ENCODE measurements at places on chromosomes 2 and 18.
A peak's percentile ranks its signal among the peaks of the same experiment; 100 is the strongest.

DNA sequence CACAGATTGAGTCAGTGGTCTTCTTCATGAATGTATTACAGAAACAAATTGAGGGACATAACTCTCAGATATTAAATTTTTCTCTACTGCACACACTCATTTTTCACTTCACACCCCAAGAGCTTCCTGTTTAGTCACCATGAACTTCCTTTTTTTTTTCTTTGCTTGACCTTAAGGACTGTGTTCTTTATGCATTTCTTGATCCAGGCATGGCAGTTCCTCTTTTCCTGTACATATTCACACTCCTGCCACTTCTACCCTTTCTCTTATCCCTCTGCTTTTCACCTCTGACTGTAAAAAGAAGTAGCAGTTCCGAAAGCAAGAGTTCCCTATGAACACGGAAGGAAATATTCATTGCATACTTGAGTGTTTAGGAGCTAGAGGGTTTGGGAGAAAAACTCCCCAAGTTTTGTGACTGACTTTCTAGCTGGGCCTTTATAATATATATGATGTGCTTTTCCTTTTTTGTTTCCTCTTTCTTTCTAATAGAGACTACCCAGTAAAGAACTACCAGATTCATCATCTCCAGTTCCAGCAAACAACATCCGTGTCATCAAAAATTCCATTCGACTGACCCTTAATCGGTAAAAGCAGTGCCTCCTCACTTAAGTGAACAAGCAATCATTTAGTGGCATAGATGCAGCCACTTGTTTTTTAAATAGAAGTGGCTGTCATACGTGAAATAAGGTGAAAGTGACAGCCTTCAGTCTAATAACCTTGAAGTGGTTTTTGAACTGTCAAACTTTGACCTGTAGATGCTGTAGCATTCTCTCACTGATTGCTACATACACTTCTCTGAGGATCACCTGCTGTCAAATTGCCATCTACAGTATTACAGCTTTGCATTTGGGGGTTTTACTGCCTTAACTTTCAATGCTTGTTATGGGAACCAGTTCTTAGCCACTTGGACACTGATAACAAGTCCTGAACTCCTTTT is 40.8 kb downstream of the PAPOLG start:
- no peak for DNase-seq

GRCh38 chr2:128372621-128373341 is 54.1 kb upstream of the HS6ST1 start:
- DNase-seq = no peak

- DNase-seq = peak; percentile 94
Observed at GRCh38 chr2:230905448-230906421, 19.3 kb downstream of the GPR55 start.

DNA sequence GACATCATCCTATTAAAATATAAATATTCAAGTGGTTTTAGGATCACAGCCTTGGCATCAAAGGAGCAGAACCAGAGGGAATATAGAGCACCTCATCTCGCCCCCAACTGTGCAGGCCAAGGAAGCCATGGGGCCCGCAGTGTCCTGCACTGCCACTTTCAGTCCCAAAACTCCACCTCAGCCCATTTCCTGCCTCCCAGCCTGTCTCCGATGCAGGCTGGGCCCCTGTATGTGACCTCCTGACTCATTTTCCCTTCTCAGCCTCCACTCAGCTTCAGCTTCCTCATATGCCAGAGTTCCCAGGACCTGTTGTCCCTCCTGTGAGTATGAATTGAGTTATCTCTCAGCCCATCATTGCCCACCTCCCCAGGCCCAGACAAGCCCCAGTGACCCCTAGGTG is 72.9 kb upstream of the GLI2 start:
- no peak for DNase-seq

GRCh38 chr2:161044921-161045320 is 115.3 kb upstream of the TANK start:
- no peak for DNase-seq

- no peak for DNase-seq
Observed at GRCh38 chr2:64298161-64298560, 153.9 kb upstream of the PELI1 start.

GRCh38 chr2:212994976-212995375 is 156.4 kb downstream of the IKZF2 start:
- no peak for DNase-seq

DNA sequence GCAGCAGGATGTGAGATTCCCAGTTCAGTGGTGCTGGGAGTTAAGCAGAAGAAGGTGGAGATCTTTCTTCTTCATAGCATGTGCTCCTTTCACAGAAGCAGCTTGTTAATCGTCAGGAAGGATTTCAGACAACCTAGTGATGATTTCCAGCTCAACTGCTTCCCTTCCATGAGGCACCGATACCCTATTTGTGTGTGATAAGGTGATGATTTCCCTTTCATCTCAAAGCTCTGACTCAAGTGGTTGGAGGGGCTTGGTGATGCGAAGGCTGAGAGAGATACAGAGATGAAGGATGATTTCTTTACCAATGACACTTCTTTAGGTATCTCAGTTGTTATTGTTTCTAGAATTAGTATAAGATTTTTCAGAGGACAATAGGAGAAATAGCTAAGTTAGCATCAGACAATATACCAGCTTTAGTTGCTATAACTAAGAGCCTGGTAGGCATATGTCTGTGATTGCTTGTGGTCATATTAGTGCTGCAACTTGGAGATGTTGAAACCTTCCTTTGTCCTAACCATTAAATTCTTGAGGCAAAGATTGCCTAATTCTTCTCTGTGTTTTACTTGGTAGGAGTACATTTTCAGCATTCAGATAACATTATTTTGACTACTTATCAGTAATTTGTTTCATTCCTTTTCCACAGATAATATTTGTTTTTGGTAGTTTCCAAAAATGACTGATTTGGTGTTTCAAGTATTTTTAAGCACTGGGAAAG is 111.3 kb downstream of the PLCL1 start:
- no peak for DNase-seq

DNA sequence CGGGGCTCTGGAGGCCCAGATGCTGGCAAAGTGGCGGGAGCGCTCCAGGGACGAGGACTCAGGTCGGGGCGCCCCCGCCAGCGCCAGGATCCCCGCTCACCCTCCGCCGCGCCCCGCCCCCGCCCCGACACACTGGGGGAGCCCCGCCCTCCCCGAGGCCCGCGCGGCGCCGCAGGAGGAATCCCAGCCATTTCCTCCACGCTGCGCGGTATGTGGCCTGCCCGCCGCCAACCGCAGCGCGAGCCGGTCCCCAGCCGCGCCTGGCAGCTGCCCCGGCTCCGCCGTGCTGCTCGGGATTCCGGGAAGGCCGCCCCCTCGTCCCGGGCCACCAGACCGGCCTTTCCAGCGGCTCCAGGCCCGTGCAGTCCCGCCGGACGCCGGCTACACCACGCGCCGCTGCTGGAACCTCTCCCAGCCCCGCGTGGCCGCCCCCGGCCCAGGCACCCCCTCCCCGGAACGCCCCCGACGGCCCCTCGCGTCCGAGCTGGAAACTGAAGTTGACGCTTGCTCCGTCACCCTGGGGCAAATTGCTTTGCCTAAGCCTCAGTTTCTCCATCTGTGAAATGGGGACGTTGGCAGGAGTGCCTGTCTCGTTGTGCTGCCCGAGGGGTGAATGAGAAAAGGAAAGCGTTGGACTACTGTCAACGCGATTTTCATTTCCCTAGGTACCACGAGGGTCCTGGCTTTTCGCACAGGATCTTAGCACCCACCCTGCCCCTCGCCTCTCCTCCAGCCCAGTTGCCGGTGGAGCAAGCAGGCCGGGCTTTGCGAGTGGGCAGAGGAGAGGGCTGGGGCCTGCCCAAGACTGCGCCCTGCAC is 53.6 kb downstream of the PKDCC start:
- no peak for DNase-seq

GRCh38 chr2:174760845-174761473 is 3.3 kb downstream of the CHRNA1 start:
- DNase-seq = no peak

DNA sequence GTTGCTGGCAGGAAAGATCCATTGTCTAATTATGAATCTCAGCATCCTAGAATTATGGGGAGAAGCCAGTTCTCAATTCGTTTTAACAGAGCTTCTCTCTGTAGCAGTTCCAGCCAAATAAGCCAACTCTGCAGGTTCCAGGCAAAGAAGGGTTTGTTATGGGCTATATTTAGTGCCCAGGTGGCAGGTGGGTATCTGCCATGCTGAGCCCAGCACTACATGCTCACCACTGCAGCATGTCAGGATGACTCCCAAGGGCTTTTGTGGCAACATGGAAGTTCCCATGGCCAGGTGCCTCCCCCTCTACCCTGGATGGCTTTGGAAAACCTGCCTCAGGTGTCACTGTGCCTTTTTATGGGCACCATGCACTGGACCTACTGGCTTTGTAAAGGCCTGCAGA is 137.7 kb upstream of the MSH6 start:
- no peak for DNase-seq

- DNase-seq = no peak
Observed at GRCh38 chr18:58541146-58541788, 87.6 kb downstream of the ALPK2 start.

DNA sequence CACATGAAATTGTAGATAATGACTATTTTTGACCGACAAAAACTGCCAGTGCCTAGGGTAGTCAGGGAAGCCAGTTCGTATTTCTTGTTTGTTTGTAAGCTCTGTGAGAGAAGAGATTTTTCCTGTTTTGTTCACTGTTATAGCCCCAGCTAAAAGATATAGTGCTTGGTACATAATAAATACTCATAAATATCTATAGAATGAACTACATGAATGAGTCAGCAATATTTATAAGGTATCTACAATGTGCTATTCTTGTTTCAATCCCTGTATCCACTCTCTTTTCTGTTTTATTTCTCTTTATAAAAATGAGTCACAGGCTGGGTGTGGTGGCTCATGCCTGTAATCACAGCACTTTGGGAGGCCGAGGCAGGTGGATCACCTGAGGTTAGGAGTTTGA is 275.6 kb upstream of the FANCL start:
- DNase-seq = no peak

DNA sequence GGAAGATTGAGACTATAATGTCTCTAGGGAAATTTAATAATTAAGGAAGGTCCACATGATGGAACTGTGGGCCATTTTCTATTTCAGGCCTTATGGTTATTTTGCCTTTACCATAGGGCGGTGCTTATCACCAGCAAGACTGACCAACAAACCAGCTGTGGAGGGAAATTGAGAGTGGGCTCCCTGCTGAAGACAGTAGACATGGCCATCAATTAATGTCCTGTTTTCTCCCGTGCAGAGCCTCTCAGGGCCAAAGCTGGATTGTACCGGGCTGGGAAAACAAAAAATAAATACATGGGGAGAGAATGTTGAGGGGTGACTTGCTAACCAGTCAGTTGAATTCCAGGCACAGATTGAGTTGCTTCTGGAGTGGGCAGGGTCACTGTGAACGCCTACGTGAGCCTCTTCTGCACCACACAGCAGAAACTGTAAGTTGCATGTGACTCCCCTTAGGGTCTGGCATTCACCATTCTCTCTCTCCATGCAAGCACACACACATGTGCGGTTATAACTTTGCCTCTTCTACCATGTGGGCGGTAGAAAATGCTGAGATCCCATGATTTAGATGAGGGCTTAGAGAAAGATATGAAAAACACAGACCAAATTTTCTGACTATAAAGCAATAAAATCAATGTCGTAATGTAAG is 128.5 kb downstream of the COPS8 start:
- no peak for DNase-seq

GRCh38 chr18:48675352-48675761 is 136.5 kb downstream of the CTIF start:
- DNase-seq = peak; percentile 77

GRCh38 chr2:11808016-11808400 is 61.6 kb downstream of the LPIN1 start:
- no peak for DNase-seq

GRCh38 chr2:169172914-169173313 is 103.6 kb downstream of the DHRS9 start:
- DNase-seq = no peak

DNA sequence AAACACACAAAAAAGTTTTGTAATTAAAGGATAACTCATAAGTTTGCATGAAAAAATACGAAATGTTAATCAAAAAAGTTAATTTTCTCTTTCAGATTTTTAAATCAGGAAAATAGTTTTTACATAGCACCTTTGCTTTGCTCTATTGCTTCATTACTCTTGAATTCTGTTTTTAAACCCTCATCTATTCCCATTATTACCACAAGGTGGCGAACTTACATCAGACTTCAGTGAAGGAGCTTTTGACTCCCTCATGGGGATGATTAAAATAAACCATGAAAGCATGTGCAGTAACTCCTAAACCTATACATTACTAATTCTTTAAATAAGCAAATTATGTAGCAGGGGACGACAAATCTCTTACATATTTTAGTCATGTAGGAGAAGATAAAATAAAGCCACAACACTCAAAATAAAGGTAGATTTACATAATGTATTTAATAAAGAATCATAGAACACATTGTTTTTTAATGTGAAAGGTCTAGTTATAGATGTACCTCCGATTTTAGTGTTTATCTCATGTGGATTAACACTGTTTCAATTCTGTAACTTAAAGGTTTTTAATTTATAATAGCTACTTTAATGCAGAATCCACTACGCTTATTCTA is 105.2 kb downstream of the NETO1 start:
- no peak for DNase-seq
